ENCODE measurements at places on chromosomes 13 and 19.

GRCh38 chr19:20271215-20271926 is 104.4 kb downstream of the ZNF486 start:
- DNase-seq = no peak

DNA sequence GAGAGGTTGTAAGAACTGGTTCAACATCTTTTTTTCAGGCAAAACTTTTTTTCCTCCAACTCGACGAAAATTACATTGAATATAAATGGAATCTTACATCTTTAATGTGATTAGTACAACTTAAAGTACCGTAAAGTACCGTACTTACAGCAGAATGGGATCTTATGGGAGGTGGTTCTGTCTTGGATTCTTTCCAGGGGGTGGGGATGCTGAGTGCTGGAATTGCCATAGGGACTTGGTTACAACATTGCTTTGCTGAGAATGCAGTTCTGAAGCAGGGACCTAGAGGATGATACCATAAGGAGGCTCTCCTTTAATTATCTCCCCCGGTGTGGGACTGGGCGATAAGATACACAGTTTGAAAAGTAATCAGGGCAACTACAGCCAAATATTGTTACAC is 186.4 kb downstream of the KLF5 start:
- DNase-seq = no peak

- no peak for DNase-seq
Measured at GRCh38 chr19:29675650-29676186, 10.5 kb downstream of the PLEKHF1 start.

DNA sequence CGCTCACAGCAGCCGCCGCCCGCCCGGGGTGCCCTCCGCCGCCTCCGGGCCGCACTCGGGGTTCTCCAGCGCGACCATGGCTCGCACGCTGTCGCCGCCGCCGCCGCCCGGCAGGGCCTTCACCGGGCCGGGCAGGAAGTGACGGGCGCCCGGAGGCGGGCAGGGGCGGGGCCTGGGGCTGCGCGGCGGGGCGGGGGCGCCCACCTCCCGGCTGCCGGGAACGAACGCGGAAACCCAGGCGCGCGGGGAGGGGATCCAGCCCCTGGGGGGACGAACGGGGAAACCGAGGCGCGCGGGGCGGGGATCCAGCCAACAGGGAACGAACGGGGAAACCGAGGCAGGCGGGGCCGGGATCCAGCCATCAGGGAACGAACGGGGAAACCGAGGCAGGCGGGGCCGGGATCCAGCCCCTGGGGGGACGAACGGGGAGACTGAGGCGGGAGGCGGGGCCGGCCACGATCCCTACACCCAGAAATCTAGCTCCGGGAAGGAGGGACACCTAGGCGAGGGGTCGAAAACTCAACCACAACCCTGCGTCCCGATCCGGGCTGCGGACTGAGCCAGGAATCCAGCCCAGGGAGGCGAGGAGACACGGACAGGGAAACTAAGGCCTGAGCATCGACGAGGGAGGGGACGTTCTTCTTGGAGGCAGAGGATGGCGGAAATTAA is at the start of gene R3HDM4:
Gene R3HDM4, minus strand, starts transcription at position 140 of the 669 bp plus-strand sequence. Its CDS starts 62 bp downstream, at position 78.
- peak; percentile 65 for DNase-seq

DNA sequence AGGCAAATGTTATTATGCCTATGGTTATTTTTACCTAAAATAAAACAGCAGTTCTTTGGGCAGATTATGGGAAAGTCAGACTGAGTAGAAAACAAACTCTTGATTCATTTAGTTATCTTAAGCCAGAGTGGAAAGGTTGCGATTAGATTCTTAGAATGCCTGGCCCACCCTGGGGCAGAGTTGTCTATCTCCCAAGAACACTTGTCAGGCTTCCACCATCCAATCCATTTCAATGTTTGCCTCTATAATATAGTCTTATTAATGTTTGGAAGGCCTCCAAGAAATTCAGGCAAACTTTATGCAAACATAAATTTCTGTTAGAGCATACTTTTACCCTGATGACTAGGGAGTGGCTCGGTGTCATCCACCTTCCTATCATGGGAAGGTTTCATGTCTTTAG is 207.0 kb downstream of the SLITRK6 start:
- DNase-seq = no peak

GRCh38 chr13:92512852-92513251 is 713.8 kb upstream of the GPC6 start:
- DNase-seq = no peak

GRCh38 chr13:80273718-80274117 is 67.2 kb downstream of the SPRY2 start:
- DNase-seq = no peak

DNA sequence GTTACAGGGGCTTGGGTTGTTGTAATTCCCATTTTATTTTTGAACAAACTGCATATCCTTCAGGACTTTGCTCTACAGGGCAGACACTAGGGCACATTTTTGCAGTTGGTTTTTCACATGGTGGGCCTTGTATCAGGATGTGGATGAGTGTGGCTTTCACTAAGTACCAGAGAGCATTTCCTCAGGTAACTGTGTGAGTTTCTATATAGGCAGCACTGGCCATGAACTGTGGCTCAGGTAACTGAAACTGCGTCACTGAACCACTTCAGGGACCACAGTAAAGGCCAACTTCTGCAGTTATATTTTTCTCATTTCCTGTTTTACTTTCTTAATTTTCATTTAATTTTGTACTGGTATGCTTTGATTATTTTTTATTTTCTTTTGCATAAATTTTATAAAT is 166.5 kb downstream of the ZNF486 start:
- no peak for DNase-seq

DNA sequence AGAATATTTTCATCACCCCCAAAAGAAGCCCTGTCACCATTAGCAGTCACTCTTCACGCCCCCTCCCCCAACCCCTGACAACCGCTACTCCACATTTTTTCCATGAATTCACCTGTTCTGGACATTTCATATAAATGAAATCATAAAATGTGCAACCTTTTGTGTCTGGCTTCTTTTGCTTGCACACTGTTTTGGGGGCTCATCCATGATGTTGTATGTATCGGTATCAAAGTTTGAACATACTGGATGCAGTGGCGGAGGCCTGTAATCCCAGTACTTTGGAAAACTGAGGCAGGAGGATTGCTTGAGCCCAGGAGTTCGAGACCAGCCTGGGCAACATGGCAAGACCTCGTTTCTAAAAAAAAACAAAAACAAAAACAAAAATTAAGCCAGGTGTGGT is 7.2 kb downstream of the GADD45B start:
- no peak for DNase-seq

- DNase-seq = peak; percentile 65
Measured at GRCh38 chr13:101258071-101258470, 158.2 kb downstream of the NALCN start.

DNA sequence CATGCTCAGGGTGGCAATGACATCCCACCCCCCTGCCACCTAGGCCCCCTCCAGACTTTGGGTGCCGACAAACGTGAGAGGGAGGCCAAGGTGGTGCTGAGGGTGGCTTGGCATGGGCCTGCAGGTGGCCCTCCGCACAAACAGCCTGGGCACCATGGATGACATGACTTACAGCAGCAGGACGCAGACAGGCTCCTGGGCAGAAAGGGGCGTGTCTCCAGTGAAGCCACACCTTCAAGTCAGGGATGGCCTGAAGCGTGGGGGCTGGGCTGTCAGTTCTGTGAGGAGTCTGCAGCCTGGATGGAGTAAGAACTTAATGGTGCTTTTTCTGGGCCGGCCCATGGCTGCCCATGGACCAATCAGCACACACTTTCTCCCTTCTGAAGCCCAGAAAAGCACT is 25.3 kb downstream of the POMP start:
- DNase-seq = no peak

DNA sequence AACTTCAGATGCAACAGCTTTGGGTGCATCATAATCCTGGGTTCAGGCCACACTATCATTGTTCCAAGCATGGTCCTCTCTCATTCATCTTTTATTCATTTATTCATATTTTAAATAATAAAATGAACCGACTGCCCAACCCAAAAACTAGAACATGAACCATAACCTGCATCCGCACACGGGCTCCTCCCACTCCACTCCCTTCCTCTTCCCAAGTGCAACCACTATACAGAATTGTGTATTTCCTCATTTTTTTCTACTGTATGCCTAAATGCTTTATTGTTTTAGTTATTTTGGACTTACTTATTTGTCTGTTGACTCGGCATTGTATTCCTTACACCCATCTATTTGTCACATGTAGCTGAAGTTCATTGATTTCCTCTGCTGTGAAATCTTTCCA is 30.7 kb upstream of the POMP start:
- no peak for DNase-seq

- no peak for DNase-seq
Measured at GRCh38 chr19:42697884-42698283, 42.4 kb downstream of the PSG3 start.

- no peak for DNase-seq
Measured at GRCh38 chr19:7540761-7541474, 5.4 kb downstream of the PNPLA6 start.

DNA sequence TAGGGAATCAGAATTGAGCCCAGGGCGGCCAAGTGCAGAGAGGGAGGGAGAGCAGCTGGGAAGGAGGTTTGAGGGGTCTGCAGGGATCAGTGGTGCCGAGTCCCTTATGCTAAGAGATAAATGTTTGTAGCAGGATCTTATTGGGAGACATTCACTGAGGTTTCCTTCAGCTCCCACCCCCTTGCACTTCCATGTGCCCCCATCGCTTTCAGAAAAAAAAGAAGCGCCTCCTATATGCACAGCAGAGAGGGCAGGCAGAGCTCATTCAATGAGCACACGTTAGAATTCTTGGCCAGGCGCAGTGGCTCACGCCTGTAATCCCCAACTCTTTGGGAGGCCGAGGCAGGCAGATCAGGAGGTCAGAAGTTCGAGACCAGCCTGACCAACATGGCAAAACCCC is 28.0 kb downstream of the CYP4F2 start:
- no peak for DNase-seq

GRCh38 chr19:51531349-51532315 is at the start of gene SIGLEC6:
SIGLEC6 (minus strand) TSS chr19:51531670; CDS start chr19:51531648, 22 bp downstream.
- no peak for DNase-seq

- DNase-seq = no peak
Measured at GRCh38 chr13:78319101-78319627, 284.2 kb downstream of the POU4F1 start.

DNA sequence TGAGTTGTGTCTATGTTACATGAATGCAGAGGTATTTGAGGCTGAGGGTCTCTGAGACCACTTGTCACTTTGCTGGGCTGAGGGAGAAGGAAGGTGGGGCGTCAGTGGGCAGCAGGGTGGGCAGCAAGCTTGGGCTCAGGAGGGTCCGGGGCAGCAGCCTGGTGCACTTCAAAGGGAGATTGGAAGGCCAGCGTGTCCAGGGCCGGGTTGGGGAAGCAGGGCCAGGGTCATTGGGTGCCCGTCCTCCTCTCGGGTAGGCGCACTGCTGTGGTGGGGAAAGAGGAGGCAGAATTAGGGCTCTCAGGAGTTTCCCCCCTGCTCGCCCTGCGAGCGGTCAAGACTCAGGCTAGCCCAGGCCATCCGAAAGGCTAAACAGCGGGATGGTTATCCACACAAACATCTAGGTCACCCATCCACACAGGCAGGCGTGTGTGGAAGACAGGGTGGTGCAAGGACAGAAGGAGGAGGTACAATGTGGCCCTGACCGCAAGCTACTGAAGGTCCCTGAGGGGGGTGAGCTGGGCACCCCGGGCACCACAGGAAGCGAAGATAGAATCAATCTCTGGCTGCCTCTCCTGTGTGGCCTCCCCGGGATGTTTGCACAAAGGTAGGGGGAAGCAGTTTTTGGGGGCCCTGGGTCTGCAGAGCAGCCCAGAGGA is 37.7 kb downstream of the MYO9B start:
- no peak for DNase-seq

- no peak for DNase-seq
Measured at GRCh38 chr19:51441410-51442390, 16.6 kb downstream of the SIGLEC8 start.

DNA sequence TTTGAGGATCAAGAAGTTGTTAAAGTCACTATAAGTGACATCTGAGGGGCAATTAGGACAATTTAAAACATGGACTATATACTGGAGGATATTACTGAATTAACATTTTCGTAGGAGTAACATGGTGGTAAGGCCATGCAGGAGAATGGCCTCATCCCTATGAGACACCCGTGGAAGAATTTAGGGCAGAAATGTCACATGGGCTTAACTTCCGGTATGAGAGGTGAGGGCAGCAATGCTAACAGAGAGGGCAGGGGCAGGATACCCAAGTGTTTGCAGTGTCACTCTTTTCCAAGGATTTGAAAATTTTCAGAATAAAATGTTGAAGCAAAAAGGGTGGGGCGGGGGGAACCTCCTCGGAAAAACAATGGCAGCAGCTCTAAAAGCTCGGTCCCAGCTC is 23.6 kb downstream of the RANBP3 start:
- DNase-seq = no peak

DNA sequence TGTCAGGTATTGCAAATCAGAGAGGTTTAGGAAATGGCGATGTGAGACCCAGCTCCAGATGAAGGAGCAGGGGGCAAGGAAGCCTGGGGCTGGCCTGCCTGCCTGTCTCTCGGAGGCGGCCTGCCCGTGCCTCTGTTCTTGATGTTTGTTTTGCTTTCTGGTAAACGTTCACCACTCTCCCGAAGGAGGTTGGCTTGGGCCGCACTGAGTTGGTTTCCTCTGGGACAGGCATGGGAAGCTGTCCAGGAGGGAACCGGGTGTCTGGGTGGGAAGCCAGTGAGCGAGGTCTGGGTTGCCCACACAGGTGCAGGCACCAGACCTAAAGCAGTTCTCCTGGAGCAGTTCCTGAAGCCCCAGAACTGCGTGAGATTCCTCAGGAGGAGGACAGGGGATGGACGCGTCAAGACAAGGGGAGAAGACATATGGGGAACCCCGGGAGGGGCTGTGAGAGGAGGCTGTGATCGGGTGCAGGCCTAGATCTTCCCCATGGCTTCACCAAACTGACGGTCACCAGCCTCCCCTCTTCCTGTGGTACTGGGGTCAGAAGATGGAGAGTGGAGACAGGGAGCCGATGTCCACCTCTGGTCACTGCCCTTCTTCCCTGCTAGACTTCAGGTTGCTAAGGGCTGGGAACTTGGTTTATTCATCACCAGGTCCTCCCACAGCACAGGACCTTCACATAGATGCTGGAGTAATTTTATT is 15.2 kb downstream of the COL4A2 start:
- no peak for DNase-seq

DNA sequence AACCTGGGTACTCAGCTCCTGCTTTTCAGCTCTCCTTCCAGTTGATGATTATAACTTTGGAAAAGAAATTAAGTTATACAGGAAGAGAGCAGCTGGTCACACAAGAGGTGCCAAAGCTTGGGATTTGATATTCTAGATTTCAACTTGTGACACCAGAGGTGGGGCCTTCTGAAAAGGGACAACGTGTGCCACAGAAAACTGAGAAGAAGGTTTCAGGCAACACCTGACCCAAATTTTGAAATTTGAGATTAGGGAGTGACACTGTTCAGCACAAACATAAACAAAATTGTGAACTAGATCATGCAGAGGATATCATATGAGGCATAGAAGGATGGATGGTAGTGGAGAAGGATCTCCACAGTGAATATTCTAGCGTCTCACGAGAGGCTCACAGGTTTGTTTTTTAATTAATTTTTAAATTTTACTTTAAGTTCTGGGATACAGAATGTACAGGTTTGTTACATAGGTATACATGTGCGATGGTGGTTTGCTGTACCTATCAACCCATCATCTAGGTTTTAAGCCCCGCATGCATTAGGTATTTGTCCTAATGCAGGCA is 379.7 kb downstream of the ENOX1 start:
- DNase-seq = no peak
